ENCODE measurements at places on chromosomes 3 and 15.

DNA sequence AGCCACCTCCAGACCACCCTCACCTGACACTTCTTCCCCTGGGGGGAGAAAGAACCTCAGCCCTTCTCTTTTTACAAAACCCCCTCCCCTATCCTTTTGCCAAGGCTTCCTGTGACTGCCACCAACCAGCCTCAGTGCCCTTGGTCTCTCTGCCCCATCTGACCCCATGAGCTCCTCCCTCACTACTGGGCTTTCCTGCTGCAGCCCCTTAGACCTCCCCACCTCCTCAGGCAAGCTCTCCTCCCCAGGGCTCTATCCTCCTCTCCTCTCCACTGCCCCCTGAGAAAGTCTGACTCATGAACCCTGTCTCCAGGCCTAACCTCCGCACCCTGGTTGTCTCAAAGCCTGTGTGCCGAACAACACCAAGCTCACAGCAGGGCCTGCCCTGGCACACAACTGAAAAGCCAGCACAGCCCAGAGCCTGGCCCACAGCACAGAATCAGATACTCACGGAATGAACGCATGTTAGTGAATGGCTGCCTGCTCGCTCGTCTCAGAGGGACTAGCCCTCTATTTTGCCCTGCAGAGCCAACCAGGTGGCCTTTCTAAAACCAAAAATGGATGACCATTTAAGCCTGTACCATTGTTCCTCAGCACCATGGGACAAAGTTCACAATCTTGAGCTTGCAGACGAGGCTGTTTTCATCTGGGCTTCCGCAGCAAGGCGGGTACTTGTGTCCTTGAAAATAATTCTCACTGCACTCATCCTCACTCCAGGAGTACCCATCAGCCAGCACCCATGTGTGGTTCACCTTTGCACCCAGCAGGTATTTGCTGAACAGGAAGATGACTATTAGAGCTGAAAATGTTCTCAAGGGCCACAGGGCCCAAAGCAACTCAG is 1.7 kb downstream of the CHDH start:
- DNase-seq, result no peak

- DNase-seq, result no peak
Measured at GRCh38 chr3:157515398-157515797, 12.2 kb upstream of the VEPH1 start.

DNA sequence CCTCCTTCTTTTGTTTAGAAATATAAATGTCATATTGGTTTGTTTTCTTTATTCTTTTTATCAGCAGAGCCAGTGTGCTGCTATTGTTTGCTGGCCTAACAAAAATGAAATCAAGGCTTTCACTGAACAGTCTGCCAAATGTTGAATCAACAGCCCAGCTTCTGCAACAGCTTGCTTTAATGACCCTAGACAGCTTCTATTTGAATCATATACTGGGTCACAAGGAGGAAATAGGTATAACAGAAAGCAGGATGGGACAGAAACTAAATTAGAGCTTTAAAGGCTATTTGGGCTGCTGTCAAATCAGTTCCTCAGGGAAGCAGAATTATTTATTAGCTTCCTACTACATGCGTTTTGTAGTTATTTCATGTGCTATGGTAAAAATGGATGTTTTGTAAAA is 12.1 kb upstream of the DNAJC13 start:
- DNase-seq, result no peak

DNA sequence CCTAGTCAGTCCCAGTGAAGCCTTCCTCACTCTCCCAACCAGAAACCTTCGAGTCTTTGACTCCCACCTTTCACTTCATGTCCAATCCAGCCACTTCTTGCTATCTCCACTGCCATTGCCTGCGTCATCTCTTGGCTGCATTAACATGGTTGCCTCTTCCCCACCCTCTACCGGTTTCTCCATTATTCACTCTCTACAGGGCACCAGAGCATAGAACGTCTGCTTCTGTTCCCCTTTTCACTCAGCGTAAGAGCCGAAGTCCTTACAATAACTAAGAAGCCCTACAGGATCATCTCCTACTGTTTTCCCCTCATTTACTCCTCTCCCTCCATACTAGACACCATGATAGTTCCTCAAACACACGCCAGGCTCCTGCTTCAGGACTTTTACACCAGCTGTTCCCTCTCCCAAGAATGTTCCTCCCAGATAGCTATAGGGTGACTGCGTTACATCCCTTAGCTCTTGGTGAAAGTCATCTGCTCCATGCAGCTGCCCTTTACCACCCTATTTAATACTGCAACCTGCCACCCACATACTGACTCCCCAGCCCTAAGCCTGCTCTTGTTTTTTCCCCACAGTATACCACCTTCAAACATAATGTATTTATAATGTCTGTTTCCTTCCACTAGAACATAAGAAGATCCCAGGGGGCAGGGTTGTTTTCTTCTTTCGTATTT is 30.9 kb downstream of the RCN2 start:
- DNase-seq, result no peak

DNA sequence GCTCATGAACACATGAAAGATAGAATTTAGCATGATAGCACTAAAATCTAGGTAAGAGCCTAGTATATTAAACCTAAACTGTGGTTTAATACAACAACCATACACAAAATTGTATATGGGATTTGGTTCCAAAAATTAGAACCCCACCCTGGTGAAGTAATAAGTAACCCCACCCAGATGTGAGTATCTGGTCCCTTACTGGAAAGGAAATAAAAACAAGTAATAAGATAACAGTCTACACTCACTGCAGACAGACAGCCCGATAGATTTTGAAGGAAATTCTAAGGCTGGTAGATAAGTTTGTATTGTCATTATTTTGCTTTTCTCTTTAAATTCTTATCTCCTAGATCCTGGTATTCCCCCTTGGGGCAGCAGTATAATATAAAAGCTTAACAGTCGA is 184.9 kb downstream of the ZBTB20 start:
- no peak for DNase-seq

GRCh38 chr15:85777250-85778106 is 17.2 kb downstream of the KLHL25 start:
- DNase-seq, result no peak

- no peak for DNase-seq
Measured at GRCh38 chr3:32706348-32707025, 21.5 kb downstream of the CNOT10 start.

Measured in stimulated activated naive B cell treated with anti-CD40 and anti-IgM and Interleukin-4, amounts not matched to agents 10 μg/mL and 1 μg/mL and 100 μg/mL, for 72 hours (primary cell).